ENCODE measurements at places on chromosomes 7 and 10.

DNA sequence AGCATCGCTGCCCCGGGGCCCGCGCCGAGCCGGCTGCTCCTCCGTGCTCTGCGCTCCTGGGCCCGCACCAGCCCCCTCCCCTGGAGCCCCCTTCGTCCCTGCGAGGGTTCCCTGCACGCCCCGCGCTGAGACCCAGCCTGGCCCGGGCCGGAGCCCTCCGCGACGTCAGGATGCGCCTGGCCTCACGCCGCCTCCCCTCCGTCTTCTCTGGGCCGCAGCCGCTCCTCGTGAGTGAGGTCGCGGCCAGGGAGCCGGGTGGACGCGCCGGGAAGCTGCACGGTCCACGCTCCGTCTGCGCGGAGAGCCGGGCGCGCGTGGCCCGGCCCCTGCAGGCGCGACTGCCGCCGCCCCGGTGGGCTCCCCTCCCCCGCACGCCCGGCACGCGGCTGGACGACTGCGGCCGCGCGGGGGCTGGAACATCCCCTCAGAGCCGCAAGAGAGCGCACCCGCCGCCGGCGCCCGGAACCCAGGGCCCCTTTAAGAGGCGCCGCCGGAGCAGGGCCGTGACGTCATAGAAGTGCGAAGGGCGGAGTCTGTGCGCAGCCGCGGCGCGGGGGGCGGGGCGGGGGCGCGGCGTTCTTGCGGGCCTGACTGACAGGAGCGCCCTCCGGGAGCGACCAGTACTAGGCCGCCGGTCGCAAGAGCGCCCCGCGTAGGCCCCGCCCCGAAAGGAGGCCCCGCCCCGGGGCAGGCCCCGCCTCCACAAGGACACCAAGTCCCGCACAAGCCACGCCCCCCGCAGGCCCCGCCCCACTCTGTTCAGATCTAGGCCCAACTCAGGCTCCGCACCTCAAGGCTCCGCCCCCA is 507 bp upstream of the INPP5A start:
- no peaks in the 10 kb centered on the region for H3K27me3 ChIP-seq
- peak; percentile 100 for DNase-seq
- peak overlapping the region; percentile 87 for H3K27ac ChIP-seq
- no peaks in the 10 kb centered on the region for H3K36me3 ChIP-seq
- H3K4me3 ChIP-seq = peak overlapping the region; percentile 60
- peaks cover 25% of the 10 kb centered on the region for H3K4me1 ChIP-seq

- H3K27me3 ChIP-seq = no peaks in the 10 kb centered on the region
- DNase-seq = no peak
- H3K4me1 ChIP-seq = no peaks in the 10 kb centered on the region
- no peak overlapping the region for H3K27ac ChIP-seq
- H3K36me3 ChIP-seq = no peaks in the 10 kb centered on the region
These were observed 14.0 kb upstream of the SCART1 start for GRCh38 chr10:133439517-133440461.

DNA sequence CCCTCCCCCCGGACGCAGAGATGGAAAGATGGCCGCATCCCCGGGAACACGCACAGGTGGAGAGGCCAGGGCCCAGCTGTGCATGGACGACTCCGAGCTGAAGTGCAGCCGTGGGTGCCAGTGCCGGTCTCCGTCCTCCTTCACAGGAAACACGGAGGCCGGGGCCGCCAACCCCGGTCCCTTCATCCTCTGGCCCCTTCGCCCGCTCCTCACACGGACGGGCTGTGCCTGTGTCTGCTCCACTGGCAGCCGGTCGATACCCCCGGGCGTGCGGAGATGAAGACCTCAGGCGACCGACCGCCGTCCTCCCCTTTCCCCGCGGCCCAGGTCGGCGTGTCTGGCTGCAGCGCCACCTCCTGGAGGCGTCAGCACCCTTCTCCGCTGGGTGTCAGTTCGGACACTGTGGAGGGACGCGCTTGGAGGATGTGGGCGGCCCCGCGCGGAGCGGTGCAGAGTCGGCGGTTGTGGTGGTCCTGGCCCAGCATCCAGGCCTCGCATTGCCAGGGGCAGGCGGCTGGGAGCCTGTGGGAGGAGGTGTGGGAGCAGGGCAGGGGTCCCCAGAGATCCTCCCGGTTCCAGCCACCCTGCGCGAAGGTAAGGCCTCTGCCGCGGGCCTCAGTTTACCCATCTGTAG is 9.9 kb downstream of the ZNF511 start:
- peaks cover 35% of the 10 kb centered on the region for H3K27me3 ChIP-seq
- peak; percentile 93 for DNase-seq
- H3K36me3 ChIP-seq = no peaks in the 10 kb centered on the region
- no peak overlapping the region for H3K4me3 ChIP-seq
- H3K4me1 ChIP-seq = no peaks in the 10 kb centered on the region

DNA sequence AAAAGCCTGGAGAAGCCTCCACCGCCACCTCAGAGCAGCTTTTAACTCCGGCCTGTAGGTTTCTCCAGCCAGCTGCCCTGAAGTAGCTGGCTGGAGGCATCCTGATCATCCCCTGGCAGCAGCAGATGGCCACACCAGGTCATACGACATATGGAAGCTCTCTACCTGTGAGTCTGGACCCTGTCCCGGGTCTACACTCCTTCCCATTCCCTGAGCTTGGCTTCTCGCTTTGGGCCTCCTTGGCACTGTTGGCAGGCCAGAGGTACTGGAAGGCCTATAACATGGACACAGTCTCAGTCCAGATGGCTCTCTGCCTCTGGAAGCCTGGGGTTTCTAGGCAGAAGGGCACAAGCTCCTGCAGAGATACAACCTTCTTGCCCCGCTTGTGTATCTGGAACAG is 43.5 kb upstream of the TRIM8 start:
- H3K36me3 ChIP-seq = peaks cover 53% of the 10 kb centered on the region
- H3K27me3 ChIP-seq = no peaks in the 10 kb centered on the region
- H3K27ac ChIP-seq = no peak overlapping the region
- no peak overlapping the region for H3K4me3 ChIP-seq
- H3K4me1 ChIP-seq = peaks cover 67% of the 10 kb centered on the region
- DNase-seq = no peak

DNA sequence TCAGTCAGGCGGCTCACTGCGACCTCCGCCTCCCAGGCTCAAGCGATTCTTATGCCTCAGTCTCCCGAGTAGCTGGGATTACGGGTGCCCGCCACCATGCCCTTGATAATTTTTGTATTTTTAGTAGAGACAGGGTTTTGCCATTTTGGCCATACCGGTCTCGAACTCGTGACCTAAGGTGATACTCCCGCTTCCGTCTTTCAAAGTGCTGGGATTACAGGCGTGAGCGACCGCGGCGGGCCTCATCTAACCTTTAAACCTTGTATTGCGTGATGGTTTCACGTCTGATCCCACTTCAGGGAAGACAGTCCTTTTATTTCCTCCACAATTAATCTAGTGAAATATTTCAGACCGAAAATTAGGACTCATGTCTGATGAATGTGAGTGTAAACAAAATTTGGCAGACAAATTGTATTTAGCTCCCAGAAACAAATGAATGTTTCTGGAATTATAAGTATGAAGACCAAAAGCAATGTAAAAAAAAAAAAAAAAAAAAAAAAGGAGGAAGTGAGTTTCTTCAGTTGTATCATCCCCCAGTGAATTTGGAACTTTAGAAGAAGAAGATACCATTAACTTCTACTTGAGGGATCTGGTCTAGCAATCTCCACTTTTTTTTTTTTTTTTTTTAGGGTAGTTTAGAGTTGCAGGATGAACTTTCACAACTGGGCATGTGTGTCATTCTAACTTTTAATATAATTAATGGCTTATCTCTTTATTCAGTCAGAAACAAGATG is 1.6 kb downstream of the NUP42 start:
- H3K36me3 ChIP-seq = no peaks in the 10 kb centered on the region
- H3K4me3 ChIP-seq = peak overlapping the region; percentile 87
- no peak overlapping the region for H3K27ac ChIP-seq
- peaks cover 12% of the 10 kb centered on the region for H3K4me1 ChIP-seq
- DNase-seq = no peak

DNA sequence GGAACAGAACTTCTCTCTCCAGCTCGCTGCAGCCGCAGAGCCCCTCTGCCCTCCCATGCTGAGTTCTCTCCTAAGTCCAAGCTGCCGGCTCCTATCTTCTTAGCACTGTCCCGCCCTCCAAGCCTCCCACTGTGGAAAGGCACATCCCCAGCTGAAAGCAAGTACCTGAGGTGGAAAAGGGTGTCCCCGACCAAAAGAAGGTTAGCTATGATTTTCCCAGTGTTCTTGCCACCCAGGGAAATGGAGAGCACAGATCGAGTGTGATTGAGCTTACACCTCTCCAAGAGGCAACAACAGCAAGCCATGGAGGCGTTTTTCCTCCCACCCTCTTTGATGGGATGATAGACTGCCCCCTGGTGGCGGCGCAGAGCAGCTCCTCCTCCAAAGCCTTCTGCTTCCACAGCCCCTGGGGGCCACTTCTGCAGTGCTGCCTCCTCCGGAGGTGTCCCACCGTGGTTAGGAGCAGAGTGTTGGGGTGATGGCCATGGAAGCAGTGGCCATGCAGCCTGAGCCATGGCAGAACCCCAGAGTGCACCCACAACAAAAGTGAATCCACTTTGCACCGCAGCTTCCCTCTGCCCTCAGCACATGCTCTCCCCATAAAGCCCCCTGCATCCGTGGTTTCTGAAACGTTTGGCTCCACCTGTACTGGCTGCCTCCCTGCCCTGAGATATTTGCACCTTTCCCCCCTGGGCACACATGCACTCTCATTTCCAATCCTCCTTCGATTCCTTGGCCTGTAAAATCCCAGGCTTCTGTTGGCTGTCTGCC is 143.1 kb upstream of the STK17A start:
- no peaks in the 10 kb centered on the region for H3K36me3 ChIP-seq
- no peak overlapping the region for H3K4me3 ChIP-seq
- DNase-seq = peak; percentile 44
- no peaks in the 10 kb centered on the region for H3K27me3 ChIP-seq
- H3K27ac ChIP-seq = no peak overlapping the region

Data from left lung (tissue), 14 donors.